ENCODE measurements at places on chromosomes 2 and 18.

GRCh38 chr2:234858145-234858544, 93.7 kb upstream of the SH3BP4 start:
- DNase-seq = no peak

- no peak for DNase-seq
Observed at GRCh38 chr2:74448771-74449170, 6.1 kb upstream of the INO80B start.

DNA sequence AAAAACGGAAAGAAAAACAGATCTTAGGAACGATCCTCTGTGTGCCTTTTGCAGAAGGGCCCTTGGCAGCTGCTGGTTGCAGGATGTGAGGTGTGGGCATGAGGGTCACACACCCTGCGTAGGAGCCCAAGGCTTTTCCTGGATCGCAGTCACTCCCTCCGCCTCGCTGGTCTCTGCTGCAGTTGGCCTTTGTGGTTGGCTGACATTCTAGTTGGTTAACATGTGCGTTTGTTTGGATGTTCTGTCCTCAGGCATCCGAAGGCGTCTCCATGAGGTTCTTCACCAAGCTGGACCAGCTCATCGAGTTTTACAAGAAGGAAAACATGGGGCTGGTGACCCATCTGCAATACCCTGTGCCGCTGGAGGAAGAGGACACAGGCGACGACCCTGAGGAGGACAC, 61.7 kb downstream of the INPP5D start:
- no peak for DNase-seq

DNA sequence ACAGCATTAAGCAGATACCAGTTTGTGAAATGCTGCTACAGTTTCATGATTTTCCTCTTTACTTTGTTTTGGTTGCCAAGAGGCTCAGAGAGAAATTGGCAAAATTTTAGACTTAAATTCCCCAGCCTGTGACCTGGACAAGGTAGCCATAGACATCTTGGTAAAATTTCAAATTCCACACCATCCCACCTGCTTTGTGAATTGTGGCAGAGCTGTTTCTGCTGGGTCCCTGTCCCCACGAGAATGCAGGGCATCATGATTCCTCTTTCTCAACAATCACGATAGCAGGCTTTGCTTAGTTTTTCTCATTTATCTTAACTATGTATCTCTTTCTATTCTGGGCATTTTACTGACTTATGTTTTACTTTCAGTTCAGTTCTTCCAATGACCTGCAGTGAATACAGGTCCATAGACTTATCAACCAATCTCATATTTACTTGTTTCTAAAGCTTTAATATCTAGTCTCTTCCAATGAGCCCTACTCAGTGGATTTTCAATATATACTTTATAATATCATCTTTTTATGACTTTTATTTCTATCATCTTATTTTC, 351.6 kb downstream of the SOCS6 start:
- no peak for DNase-seq

DNA sequence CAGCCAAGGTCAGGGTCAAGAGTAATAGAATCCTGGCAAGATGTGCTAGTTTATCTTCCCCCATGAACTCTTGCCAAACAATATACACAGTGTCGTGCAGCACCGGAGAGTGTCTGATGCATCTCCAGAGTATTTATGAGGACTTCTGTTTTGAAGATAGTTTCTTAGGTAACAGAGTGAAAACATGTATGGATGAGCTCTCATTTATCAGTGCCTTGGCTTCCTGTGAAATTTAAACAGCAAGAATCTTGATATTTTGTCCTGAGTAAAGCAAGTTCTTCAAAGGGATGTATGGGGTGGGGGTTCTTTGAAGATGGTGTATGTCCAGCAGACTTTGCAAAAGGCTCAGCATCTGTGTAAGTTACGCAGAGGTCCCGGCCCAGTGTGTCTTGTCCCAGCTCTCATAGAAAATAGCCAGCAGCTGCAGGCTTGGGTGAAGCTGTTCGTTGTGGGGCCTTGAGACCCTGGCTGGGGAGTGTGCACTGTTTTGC, 361.0 kb upstream of the NT5C1B start:
- no peak for DNase-seq

DNA sequence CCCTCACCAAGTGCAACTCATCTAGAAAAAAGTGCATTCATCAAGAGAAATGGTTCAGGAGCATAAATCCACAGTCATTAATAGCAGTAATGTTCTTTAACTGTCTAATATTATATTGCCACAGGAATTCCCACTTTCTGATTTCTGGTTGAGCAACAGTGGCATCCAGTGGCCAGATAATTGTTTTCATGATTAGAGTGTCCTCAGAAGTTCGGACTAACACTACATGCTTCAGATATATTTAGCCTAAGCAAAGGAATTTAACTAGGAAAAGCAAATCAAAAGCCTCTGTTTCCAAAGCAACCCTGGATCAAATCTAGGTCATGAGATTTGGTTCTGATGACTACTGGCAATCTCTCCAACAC, 9.8 kb upstream of the ERBB4 start:
- no peak for DNase-seq

DNA sequence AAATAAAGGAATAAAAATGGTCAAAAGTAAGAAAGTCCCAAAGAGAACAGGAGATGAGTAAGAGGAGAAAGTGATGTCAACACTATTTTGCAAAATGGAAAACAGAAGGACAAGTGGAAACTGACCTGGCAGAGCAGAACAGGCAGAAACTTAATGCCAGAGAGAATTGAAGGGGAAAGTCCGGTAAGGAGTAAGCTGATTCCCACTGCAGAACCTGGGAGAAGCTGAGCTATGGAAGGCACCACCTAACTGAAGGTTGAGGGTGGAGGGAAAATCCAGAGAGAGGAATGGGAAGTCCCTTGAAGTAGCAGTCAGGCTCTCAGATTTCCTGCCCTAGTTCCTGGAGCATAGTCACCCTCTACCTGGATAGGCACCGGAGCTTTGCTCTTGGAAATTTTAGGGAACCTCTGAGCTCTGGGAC, 59.8 kb downstream of the MOGAT1 start:
- DNase-seq = no peak

DNA sequence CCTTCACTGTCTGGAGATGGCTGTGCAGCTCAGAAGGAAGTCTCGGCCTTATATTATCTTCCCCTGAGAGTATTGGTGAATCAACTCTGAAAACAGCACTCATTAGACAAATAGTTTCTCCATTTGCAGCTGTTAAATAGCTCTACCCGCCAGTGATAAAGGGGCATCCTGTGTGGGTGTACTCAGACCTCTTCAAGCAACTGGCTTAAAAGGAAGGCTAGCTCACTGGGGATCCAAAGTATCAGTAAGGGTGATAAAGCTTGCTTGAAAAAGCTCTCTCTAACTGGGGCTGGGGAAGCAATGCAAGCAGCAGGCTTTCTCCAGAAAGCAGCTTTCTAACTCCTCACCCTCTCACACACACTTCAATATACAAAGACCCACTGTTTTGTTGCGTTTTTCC, 64.9 kb upstream of the PSMD14 start:
- DNase-seq = no peak

DNA sequence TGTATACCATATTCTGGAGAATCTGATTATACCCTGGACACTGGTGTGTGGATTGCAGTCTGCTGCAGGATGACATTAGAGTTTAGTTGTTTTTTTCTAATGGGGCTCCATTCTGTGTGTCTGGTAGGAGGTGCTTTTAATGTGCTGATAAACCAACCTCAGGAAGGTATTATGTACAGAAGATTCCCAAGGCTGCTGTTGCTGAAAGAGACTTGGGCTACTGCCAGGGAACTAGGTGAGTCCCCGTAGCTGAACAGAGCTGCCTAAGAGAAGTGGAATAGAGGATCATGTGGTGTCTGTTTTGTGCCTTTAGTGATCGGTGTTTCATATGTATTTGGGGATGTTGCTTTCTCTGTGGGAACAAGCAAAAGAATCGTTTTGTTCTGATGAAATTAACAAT, 16.5 kb downstream of the SPATA3 start:
- DNase-seq = no peak

DNA sequence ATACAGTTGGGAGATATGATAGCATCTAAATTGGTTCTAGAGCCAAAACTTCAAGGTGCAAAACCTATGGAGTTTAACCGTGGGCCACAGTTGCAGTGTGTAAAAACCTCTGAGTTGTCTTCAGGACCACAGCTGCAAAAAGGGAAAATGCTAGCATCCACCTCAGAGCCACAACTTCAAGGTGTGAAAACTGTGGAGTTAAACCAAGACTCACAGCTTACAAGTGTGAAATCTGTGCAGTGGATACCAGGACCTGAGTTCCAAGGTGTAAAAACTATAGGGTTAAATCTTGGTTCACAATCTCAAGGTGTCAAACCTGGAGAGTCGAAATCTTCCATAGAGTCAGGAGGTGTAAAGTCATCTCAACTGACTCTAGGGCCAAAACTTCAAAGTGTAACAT, 10.4 kb upstream of the ZNF512 start:
- DNase-seq = no peak

GRCh38 chr18:7953095-7953958, 386.2 kb downstream of the PTPRM start:
- no peak for DNase-seq

GRCh38 chr2:173797586-173798263, 167.4 kb downstream of the SP3 start:
- DNase-seq = no peak

GRCh38 chr2:230068016-230068650, 591 bp downstream of the SLC16A14 start:
- no peak for DNase-seq

GRCh38 chr18:77121523-77121922, 11.1 kb downstream of the MBP start:
- no peak for DNase-seq

- DNase-seq = no peak
Observed at GRCh38 chr18:35592298-35592697, 10.8 kb downstream of the GALNT1 start.

GRCh38 chr2:207122651-207123334, 43.0 kb downstream of the KLF7 start:
- DNase-seq = no peak

DNA sequence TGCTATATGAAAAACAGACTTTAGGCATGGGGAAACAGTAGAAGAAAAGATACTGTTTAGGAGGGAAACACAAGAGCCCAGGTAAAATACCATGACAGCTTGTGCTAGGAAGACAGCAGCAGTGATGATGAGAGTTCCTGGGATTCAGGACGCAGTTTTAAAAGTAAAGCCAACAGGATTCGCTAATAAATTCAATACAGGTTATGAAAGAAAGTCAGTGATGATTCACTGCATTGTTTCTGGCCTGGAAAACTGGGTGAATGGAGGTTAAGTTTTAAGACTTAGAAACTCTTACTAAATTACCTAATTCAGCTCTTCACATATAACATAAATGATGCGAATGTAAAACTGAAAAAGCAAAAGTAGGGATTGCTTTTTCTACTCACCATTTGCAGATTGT, 27.9 kb upstream of the RNU4ATAC start:
- no peak for DNase-seq

- no peak for DNase-seq
Observed at GRCh38 chr18:47206945-47207637, 30.9 kb upstream of the IER3IP1 start.

- DNase-seq = no peak
Observed at GRCh38 chr2:43285987-43286386, 59.6 kb upstream of the ZFP36L2 start.

- no peak for DNase-seq
Observed at GRCh38 chr2:148623086-148623485, 21.5 kb upstream of the EPC2 start.

DNA sequence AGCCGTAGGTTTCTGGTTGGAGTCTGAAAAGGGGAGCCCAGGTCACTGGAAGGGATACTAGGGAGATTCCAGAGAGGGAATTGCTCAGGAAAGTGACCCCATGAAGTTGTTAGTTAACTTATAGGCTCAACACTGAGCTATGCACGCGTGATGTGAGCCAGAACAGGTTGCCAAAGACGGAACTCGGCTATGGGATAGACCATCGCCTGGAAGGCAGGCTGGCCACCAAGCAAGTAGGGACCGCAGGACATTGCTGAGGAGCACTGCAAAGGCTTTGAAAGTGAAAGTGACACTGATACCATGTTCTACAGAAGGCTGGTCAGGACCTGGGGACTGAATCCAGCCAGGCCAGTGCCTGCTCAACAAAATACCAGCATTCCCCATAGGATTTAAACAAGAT, 7.3 kb downstream of the FARP2 start:
- DNase-seq = no peak

- DNase-seq = no peak
Observed at GRCh38 chr2:172545408-172546075, 10.3 kb upstream of the PDK1 start.

GRCh38 chr2:26530696-26531095, 52.8 kb upstream of the OTOF start:
- DNase-seq = no peak

GRCh38 chr2:64807417-64807816, 153.7 kb upstream of the SERTAD2 start:
- no peak for DNase-seq
